SHP77 (cell line): ENCODE measurements at places on chromosomes 2 and 18.

DNA sequence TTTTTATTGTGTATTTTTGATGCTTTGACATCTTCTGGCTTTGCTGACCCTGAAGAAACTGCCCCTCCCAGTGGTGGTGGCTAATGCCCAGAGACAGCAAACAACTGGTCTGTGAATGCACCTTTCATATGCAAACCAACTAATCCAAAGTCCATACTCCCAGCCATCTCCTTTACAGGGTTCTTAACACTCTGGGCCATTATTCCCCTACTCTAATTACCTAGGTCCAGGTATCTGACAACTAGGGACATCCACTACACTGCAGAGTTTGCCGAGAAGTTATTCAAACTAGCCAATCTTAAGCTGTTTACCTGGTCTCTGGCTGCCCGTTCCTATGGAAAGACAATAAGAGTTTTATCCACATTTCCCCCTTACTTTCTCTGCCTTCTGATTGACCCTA lies 73.6 kb downstream of the FSHR start:
- no peak for DNase-seq

DNA sequence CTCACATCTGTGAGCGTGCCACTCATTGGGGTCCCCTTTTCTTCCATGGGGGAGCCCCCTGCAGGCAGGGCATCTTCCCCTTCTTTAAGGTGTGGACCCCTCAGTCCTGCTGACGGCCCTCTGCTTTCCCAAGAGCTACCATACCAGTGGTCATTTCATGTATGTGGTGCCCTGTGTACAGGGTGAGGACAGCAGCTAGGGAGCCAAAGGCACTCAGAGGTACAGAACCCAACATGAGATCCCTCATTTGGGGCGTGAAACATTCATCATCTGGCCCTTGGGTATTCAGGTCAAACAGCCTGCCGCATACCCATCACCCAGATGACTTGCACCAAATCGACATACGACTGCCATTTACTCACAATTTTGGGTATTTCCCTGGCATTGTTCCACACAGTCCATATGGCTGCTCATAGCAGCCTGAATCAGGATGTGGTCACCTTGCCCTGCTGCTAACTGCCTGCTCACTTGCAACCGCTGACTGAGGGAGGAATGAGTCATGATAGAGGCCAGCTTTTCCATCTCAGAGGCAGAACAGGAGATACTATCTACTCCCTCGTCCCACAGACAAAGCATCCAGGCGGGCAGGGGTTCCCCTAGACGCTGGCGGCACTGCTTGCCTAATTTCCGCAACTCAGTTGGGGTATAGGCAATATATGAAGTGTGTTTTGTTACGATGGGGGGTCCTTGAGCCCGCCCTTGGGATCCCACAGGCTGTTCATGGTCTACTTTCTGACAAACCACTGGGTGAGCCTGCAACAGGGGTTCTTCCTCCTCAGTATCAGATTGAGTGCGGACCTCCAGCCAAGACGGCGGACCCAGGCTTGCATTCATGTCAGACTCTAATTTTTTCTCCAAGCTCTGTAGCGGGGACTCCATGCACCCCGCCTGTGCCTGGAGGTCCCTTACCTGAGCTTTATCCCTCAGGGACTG lies 228.6 kb downstream of the SATB2 start:
- no peak for DNase-seq

DNA sequence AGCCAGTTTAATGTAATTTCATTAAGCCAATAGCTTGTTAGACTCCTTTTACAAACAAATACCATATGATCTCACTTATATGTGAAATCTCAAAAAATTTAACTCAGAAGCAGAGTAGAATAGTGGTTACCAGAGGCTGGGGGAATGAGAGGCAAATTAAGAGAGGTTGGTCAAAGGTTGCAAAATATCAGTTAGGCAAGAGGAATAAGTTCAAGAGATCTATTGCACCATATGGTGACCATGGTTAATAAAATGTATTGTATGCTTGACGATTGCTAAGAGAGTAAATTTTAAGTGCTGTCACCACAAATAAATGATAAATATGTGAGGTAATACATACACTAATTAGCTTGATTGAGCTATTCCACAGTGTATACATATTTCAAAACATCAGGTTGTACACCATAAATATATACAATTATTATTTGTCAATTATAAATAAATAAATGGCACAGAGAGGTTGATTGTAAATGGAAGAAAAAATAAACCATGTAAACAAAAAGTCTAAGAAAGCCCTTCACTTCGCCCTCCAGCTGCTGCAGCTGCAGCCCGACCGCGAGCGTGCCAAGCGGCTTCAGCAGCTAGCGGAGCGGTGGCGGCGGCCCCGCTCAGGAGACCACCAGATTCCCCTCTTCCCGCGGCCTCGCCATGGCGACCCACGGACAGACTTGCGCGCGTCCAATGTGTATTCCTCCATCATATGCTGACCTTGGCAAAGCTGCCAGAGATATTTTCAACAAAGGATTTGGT lies 23.0 kb upstream of the ACTR2 start:
- no peak for DNase-seq

- no peak for DNase-seq
Observed at GRCh38 chr18:57433482-57433881, 1.7 kb upstream of the ONECUT2 start.

- no peak for DNase-seq
Observed at GRCh38 chr2:158464426-158465281, 7.9 kb downstream of the PKP4 start.

DNA sequence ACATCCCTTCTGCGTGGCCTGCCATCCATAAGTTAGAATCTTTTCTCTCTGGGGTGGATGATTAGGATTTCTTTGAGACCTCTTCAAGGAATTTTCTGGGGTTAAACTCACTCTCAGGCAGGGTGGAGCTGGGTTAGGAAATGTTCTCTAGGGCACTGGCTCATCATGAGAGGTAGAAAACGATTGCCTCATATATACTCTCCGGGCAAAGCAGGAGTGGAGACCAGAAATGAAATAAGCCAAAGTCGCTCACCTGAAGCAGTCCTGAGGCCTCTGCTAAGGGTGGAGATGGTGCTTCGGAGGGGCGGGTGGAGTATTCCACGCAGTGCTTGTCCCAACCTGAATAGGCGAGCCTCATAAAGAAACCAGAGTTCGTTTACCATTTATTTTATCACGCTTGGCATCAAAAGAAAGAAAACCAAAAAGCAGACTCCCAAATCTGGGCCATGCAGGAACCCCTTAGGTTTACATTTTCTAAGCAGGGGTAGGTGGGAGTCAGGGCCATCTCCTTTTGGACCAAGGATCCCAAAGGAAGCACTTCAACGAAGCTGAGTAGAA lies 249.3 kb upstream of the MEIS1 start:
- DNase-seq = no peak

DNA sequence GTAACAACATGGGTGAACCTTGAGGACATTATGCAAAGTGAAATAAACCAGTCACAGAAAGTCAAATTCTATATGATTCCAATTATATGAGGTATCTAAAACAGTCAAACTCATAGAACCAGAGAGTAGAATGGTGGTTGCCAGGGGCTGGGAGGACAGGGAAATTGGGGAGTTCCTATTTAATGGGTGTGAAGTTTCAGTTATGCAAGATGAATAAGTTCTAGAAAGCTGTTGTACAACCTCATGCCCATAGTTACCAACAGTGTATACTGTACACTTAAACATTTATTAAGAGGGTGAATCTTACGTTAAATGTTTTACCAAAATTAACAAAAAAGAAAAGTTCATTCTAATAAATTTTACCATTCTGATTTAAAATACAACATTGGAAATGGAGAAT lies 92.7 kb upstream of the WDSUB1 start:
- DNase-seq = no peak

GRCh38 chr18:50460716-50461115 lies 85.9 kb downstream of the SKA1 start:
- no peak for DNase-seq

GRCh38 chr18:77020561-77020960 lies 112.0 kb downstream of the MBP start:
- DNase-seq = no peak

DNA sequence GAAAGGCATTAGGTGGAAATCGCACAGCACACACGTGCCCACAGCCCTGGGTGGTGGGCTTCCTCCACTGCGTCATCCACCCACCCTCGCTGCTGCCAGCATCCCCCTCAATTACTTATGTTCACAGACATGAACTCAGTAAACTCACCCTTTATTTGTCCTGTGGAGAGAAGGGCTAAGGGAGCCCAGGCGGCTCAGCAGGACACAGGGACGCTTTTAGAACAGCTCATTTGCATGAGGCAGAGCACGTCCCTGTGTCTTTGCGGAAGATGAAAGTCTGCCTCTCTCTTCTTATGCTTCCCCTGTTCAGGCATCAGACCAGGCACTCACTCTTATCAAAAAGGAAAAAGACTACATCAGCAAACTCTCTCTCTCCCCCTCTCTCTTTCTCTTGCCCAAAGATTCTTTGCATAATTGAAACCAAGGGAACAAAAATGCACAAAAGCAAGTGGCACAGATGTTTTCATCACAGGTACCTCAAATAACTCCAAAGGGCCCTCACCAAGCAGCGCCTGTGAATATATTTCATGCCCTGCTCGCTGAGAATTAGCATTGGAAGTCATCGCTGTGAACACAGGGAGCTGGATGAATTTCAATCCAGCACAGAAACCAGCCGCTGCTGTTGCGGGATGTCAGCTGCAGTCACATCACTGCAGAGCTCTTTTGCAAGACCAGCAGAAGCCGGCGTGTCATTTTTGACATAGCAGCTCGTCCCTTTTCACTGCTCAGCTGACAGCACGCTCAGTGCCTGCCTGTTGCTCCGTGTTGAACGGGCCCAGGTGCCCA lies 376.3 kb upstream of the MYT1L start:
- no peak for DNase-seq

GRCh38 chr2:163675388-163675787 lies 60.4 kb downstream of the FIGN start:
- DNase-seq = no peak

DNA sequence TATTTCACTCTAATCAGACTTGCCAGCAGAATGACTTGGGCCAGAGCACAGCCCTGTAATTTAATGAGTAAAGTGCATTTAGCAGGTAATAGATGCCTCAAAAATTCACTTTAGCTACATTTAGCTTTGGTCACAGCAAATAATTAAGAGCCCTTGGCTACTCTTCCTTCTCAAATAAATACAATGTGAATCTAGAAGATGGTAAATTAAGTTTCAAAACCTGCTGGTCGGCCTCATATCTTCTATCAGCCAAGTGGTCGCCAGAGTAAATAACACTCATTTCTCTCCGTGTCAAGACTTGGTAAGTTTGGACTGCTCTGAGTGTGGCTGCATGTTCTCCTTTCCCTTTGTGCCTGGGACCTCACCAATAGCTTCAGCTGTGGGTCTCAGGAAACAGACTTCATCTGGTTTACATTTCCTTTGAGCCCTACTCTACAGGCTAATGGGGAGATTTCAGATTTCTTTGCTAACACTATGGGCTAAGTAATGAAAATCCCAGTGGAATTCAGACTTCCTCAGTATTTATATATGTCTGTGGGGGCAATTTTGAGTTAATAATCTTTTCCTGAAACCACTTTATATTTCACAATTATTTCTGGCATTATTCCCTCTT lies 375.8 kb downstream of the RBM43 start:
- no peak for DNase-seq

DNA sequence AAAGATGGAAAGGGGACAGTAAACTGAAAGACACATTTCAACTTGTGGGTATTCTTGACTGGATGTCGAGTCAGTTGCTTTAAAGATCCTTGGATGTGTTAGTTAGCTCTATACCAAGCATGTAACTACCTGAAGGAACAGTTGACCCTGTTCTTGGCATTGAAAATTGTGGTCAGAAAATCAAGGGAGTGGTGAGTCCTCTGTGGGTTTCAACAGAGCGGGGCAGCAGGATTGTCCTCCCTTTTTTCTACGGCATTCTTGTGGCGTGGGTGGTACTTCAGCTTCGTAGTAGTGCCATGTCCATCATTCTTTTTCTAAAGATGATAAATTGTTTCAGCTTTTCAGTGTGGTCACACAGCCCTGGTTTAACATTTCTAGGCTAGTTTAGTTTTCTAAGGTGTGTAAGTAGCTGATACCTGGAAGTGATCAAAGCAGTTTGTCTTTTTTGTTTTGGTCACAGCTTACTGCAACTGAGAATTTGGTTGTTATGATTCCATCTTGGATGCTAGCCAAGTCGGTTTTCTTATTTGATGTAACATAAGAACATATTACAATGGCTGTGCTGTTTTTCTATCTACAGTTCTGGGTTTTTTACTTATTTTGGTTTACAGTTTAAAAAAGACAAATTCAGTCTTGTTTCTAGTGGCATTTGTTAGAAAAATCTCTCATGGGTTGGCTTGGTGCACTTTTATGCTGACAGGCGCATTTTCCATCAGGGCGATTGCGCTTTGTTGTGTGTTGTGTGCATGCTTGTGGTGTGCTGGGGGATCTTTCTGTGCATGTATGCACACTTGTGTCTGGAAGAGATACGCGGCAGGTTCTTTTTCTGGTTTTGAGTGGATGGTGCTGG lies 84.7 kb downstream of the ZNF407 start:
- DNase-seq = no peak

- DNase-seq = no peak
Observed at GRCh38 chr2:225779829-225780228, 380.3 kb downstream of the NYAP2 start.

GRCh38 chr2:23480957-23481797 lies 96.2 kb downstream of the KLHL29 start:
- DNase-seq = no peak

- no peak for DNase-seq
Observed at GRCh38 chr2:143720095-143720664, 591.0 kb downstream of the ARHGAP15 start.

- no peak for DNase-seq
Observed at GRCh38 chr2:65576861-65577601, 144.6 kb upstream of the SPRED2 start.

DNA sequence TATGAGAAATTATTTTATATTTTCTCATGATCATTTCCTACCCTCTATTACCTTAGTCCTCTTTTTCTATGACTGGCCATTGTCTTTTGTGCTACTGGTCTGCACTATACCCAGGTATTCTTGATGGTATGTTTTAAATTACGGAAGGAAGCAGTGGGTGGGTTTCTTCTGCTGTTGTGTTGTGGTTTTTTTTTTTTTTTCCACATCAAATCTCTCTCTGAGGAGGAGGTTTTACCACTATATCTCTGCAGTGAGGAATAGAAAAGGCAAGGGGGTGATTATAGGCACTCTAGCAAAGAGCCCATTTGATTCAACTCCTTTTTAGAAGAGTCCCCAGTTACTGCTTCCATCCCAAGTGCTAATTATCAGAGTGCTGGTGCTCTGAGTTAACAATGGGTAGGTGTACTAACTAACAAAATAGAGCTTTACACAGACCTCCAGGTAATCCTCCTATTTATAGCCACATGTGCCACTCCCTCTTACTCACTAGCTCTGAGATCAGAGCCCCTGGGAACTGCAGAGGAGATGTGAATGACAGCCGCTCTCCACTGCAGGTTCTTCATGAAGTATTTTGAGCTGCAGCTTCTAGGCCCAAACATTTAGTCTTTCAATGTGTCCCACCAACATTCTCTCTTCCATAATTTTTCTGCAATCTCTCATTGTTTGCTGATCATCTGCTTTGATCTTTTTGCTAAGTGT lies 301.6 kb upstream of the GULP1 start:
- no peak for DNase-seq

DNA sequence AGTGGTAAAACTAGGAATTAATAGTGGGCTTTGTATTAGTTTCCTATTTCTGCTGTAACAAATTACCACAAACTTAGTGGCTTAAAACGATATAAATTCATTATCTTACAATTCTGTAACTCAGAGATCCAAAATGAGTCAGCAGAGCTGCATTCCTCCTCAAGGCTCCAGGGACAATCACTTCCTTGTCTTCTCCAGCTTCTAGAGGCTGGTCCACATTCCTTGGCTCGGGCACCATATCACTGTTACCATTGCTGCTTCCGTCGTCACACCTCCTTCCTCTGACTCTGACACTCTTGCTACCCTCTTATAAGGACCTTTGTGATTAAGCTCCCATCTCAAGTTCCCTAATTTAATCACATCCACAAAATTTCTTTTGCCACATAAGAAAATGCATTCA lies 567.8 kb upstream of the KLHL29 start:
- DNase-seq = no peak
